ENCODE measurements at places on chromosomes 2 and 18. TPM values are rescaled to one million over a fixed set of nuclear protein-coding genes. Genes with fewer than 3 reads are reported as not detected.

DNA sequence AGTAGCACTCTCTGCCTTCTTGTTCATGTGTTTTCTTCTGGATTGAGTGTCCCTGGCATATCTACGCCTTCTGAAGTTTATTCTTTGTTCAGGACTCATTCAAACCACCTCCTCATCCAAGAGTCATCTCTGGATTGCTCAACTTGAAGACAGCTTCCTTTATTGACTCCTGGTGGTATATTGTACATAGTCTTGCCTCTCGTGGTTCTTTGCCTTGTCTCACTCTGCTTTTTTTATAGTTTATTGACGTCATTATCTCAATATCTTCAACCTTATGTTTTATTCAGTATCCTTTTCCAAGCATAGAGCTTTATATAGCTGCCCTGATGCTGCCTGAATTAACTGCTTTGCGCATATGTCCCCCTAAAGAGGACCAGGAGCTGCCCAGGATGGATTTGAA is 161.7 kb downstream of the INSIG2 start:
- no peaks in the 10 kb centered on the region for H3K36me3 ChIP-seq
- H3K27me3 ChIP-seq = no peaks in the 10 kb centered on the region
- no peak overlapping the region for H3K27ac ChIP-seq

GRCh38 chr2:72112401-72112800 is 35.3 kb downstream of the CYP26B1 start:
- H3K36me3 ChIP-seq = no peaks in the 10 kb centered on the region
- H3K27me3 ChIP-seq = peaks cover 2% of the 10 kb centered on the region
- DNase-seq = peak; percentile 45
- no peak overlapping the region for H3K4me3 ChIP-seq

- DNase-seq = peak; percentile 51
- H3K27ac ChIP-seq = no peak overlapping the region
- peaks cover 2% of the 10 kb centered on the region for H3K27me3 ChIP-seq
- no peak overlapping the region for H3K4me3 ChIP-seq
Observed at GRCh38 chr2:237558961-237559641, 7.3 kb upstream of the PRLH start.

GRCh38 chr18:12007063-12007462 is 25.8 kb downstream of the IMPA2 start:
- H3K4me1 ChIP-seq = peaks cover 5% of the 10 kb centered on the region
- no peak overlapping the region for H3K27ac ChIP-seq
- H3K4me3 ChIP-seq = no peak overlapping the region
- DNase-seq = no peak

GRCh38 chr18:44857744-44858491 is 177.2 kb downstream of the SETBP1 start:
- no peak for DNase-seq
- no peaks in the 10 kb centered on the region for H3K36me3 ChIP-seq
- H3K4me1 ChIP-seq = no peaks in the 10 kb centered on the region
- H3K27ac ChIP-seq = no peak overlapping the region
- H3K27me3 ChIP-seq = peaks cover 2% of the 10 kb centered on the region

- H3K4me3 ChIP-seq = no peak overlapping the region
- no peak overlapping the region for H3K27ac ChIP-seq
- peaks cover 8% of the 10 kb centered on the region for H3K4me1 ChIP-seq
- no peaks in the 10 kb centered on the region for H3K36me3 ChIP-seq
Observed at GRCh38 chr2:169476459-169476858, 2.8 kb upstream of the BBS5 start.

DNA sequence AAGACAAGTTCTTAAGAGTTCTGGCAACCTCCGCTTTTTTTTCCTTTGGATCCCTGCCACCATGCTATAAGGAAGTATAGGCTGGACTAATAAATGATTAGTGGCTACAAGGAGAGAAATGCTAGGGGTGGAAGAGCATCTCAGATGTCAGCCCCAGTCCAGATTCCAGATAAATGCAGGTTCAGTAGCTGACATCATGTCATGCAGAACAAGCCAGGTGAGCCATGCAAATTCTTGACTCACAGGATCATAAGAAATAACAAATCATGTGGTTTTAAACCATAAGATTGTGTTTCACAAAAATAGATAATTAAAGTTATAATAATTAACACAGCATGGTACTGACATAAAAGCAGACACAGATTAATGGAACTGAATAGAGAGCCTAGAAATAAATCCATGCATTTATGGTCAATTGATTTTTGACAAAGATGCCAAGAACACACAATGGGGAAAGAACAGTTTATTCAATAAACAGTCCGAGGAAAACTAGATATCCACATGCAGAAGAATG is 152.9 kb upstream of the SESTD1 start:
- no peaks in the 10 kb centered on the region for H3K4me1 ChIP-seq
- H3K27ac ChIP-seq = no peak overlapping the region
- H3K36me3 ChIP-seq = no peaks in the 10 kb centered on the region
- DNase-seq = no peak

- peak; percentile 29 for DNase-seq
- H3K4me1 ChIP-seq = peaks cover 2% of the 10 kb centered on the region
- peaks cover 40% of the 10 kb centered on the region for H3K36me3 ChIP-seq
- no peak overlapping the region for H3K4me3 ChIP-seq
- no peak overlapping the region for H3K27ac ChIP-seq
Observed at GRCh38 chr2:159168707-159169106, 117.8 kb downstream of the WDSUB1 start.

- H3K4me1 ChIP-seq = peaks cover 20% of the 10 kb centered on the region
- no peaks in the 10 kb centered on the region for H3K36me3 ChIP-seq
Observed at GRCh38 chr18:23693846-23694245, 4.6 kb downstream of the LAMA3 start.

DNA sequence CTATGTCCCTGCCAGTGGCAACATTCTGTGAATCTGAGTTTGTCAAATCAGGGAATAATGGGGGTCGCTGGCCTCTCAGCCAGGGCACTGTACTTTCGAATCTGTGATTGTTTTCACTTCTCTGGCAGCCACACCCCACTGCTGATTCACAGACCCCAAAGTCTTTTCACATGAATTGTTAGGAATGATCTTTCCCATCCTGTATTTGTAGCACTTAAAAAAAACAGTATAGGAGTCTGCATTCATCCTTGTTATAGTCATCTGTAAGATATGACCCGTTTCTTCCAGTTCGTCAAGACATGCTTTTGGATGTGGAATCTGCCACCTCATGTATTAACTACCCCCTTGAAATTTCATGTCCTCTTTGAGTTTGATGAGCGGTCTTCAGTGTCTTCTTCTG is 928 bp downstream of the NAGK start:
- peaks cover 30% of the 10 kb centered on the region for H3K36me3 ChIP-seq
- peak; percentile 56 for DNase-seq
- H3K4me3 ChIP-seq = peak overlapping the region; percentile 69
- H3K27ac ChIP-seq = peak overlapping the region; percentile 71
- H3K4me1 ChIP-seq = peaks cover 17% of the 10 kb centered on the region

DNA sequence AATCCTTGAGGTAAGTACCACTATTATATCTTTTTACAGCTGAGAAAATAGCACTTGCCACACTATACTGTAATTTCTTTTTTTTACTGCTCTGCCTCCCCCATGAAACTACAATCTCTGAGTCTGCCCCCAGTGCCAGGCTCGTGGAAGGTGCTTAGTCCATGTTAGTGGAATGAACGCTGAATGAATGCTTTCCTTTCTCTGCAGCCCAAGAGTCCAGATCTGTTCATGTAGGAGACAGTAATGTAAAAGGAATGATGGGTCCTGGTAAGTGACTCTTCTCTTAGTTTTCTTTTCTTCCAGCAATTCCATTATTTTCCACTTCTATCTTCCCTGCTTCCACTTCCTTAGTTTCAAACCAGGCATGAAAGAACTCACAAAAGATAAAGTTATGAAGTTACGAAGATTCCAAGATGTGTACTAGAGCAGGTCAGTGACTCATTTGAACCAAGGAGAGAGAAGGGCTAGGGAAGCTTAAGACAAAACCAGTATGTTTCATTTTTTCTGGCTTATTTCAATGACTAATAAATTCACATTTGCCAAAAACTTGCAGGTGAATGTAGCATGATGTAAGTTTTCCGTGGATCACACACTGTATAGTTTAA is 46.0 kb downstream of the ARHGEF33 start:
- no peaks in the 10 kb centered on the region for H3K36me3 ChIP-seq
- H3K4me1 ChIP-seq = peaks cover 4% of the 10 kb centered on the region
- H3K27me3 ChIP-seq = no peaks in the 10 kb centered on the region
- no peak overlapping the region for H3K4me3 ChIP-seq
- DNase-seq = peak; percentile 84

DNA sequence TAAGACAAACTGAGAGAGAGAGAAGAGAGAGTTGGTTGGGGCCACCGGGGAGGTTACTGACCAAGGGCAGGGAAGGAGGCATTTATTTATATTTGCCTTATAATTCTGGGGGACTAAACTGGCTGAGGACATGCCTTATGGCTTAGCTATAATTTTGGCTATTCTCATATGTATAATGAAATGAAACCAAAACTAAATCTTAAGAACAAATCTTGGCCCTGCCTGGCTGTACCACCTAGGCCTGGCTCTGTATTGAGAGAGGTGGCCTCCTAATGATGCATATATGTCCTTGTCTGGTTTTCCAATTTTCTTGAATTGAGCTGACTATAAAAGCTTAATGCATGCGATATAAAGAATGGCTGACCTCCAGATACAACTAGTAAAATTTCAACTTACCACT is 3.5 kb upstream of the PPP1CB start:
- H3K4me3 ChIP-seq = no peak overlapping the region
- H3K27ac ChIP-seq = no peak overlapping the region
- no peak for DNase-seq
- H3K27me3 ChIP-seq = no peaks in the 10 kb centered on the region
- peaks cover 4% of the 10 kb centered on the region for H3K4me1 ChIP-seq

GRCh38 chr2:20224716-20225293 is at the start of gene SDC1:
Gene SDC1 (minus strand): TSS chr2:20225130. CDS start chr2:20224867, 263 bp downstream.
- H3K4me3 ChIP-seq = peak within 1 kb of the TSS; percentile 62
- peak; percentile 45 for DNase-seq
- no peaks in the 10 kb centered on the region for H3K36me3 ChIP-seq
- H3K27ac ChIP-seq = peak within 1 kb of the TSS; percentile 43

GRCh38 chr18:28404694-28405093 is 227.8 kb upstream of the CDH2 start:
- H3K4me1 ChIP-seq = no peaks in the 10 kb centered on the region
- H3K27ac ChIP-seq = no peak overlapping the region
- DNase-seq = no peak

DNA sequence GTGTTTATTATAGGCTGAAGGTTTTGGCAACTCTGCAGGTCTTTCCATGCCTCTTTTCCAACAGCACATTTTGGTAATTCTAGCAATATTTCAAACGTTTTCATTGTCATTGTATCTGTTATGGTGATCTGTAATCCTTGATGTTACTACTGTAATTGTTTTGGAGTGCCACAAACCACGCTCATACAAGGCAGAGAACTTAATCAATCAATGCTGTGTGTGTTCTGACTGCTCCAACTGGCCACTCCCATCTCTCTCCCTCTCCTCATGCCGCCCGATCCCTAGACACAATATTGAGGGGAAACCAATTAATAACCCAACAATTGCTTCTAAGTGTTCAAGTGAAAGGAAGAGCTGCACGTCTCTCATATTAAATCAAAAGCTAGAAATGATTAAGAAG is 32.9 kb downstream of the HDLBP start:
- no peak for DNase-seq
- H3K4me3 ChIP-seq = no peak overlapping the region
- no peaks in the 10 kb centered on the region for H3K27me3 ChIP-seq
- H3K27ac ChIP-seq = no peak overlapping the region
- no peaks in the 10 kb centered on the region for H3K36me3 ChIP-seq

DNA sequence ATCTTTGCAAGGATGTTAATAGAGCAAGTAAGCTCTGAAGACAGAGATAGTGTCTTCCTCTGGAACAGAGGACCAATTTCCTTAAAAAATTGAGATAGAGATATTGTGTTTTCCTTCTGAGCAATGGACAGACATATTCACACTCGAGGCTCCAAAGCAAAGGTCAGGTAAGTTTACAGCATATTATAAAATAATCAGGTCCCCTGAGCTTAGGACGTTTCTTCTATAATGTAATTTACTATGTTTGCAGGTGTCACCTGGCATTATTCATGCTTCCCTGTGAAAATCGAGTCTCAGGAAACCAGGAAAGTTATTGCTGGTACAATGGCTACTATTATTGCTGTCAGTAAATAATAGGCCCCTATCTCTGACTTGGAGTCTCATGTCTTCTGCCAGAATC is 1135.8 kb upstream of the ACVR2A start:
- H3K36me3 ChIP-seq = no peaks in the 10 kb centered on the region
- H3K4me1 ChIP-seq = no peaks in the 10 kb centered on the region
- DNase-seq = no peak
- no peaks in the 10 kb centered on the region for H3K27me3 ChIP-seq
- H3K27ac ChIP-seq = no peak overlapping the region

GRCh38 chr2:74529357-74530238 is at the start of the genes AUP1 and HTRA2:
Gene AUP1 (minus strand): TSS chr2:74529706. CDS start chr2:74529629, 77 bp downstream.
Gene HTRA2 (plus strand): TSS chr2:74529933. CDS start chr2:74530007, 74 bp downstream.
- H3K4me3 ChIP-seq = peak within 1 kb of the TSS; percentile 93
- peaks cover 44% of the 10 kb centered on the region for H3K36me3 ChIP-seq
- H3K27me3 ChIP-seq = no peaks in the 10 kb centered on the region
- DNase-seq = peak; percentile 99

DNA sequence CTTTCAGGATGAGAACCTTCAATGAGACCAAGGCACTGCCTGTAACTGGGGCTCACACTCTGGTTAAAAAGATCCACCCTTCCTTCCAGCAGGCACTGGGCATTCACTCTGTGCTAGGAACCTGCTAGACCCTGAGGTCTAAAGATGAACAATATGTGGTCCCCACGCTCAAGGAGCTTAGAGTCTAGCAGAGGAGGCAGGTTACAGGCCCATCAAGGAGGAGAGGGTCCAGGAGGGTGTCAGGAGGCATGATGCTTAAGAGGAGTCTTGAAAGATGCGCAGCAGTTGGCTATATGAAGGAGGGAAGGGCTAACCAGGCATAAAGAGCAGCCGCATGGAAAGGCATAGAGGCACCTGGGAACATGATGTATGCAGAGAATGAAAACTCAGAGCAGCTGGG is 4.5 kb downstream of the ANKRD53 start:
- peaks cover 18% of the 10 kb centered on the region for H3K36me3 ChIP-seq
- no peak for DNase-seq
- no peaks in the 10 kb centered on the region for H3K27me3 ChIP-seq
- peaks cover 2% of the 10 kb centered on the region for H3K4me1 ChIP-seq
- no peak overlapping the region for H3K4me3 ChIP-seq
- no peak overlapping the region for H3K27ac ChIP-seq

- no peak overlapping the region for H3K4me3 ChIP-seq
- H3K27ac ChIP-seq = no peak overlapping the region
- peaks cover 22% of the 10 kb centered on the region for H3K27me3 ChIP-seq
- H3K4me1 ChIP-seq = no peaks in the 10 kb centered on the region
Observed at GRCh38 chr18:63208676-63209075, 110.9 kb downstream of the BCL2 start.

GRCh38 chr18:49708662-49709346 is 104.5 kb downstream of the ACAA2 start:
- no peak overlapping the region for H3K4me3 ChIP-seq
- H3K27me3 ChIP-seq = peaks cover 14% of the 10 kb centered on the region
- DNase-seq = no peak

The MC4R gene
- total RNA-seq = 0.28 TPM

The FN1 gene
- 7,693 TPM for total RNA-seq

The DSC3 gene
- total RNA-seq = under 0.01 TPM

The FEV gene
- not detected for total RNA-seq

The ZNF892 gene
- 2.7 TPM for total RNA-seq

The ARHGEF33 gene
- 0.18 TPM for total RNA-seq

The KCNJ3 gene
- total RNA-seq = not detected

The CD8B gene
- not detected for total RNA-seq

The ALKAL2 gene
- not detected for total RNA-seq

The STARD6 gene
- total RNA-seq = 0.28 TPM

All from IMR-90 (cell line).